ENCODE measurements at places on chromosomes 3 and 15.

DNA sequence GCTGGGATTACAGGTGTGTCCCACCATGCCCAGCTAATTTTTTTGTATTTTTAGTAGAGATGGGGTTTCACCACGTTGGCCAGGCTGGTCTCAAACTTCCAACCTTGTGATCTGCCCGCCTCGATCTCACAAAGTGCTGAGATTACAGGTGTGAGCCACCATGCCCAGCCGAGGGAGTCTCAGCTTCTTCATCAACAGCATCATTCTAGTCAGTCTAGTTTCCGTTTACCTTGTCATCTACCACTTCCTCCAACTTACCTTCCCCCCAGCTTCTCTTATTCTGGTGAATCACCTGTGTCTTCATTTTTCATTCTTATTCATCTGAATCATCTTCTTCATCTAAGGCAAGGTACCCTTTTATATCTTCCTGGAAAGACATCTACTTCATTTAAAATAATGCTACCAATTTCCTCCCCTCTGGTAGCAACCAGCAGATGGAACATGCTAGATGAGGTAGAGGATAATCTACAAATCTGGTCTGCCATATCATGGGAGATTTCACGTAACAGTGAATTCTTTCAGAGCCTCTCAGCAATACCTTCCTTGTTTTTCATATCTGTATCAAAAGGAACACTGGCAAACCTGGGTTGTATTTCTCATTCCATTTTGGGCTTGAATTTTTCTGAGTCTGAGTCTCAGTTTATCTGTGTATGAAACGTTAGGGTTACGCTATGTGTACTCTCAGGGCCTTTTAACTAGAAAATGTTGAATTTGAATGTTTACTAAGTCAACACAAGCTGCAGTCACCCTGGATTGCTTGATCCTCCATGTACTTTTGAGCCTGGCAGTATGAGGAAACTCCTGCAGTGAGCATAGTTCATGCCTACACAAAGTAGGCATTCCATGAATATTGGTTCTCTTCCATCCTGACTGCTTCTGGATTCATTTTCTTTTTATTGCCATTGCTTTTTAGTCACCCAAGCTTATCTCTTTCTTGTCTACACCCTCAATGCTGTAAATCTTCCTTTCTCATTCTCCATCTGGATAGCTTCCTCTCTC is 16.8 kb downstream of the LPP start:
- no peak for DNase-seq

GRCh38 chr3:71461114-71461513 is 122.4 kb downstream of the FOXP1 start:
- no peak for DNase-seq

DNA sequence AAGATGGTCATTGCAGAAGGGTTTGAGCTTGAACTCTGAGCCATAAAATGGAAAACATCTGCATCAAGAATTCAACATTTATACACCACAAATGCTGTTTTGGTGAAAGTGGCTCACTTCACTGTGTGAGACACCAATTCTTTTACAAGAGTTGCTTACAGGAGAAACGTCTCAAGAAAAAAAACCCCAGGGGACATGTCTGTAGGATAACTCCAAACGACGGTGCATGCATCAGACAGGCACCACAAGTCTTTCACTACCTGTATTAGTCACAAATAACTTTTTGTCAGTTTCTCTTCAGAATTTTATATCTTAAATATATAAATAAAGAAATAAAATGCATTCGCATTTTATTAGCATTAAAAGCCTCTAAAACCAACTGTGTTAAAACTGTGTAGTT is 164.3 kb downstream of the EFHB start:
- peak; percentile 39 for DNase-seq

GRCh38 chr3:135618123-135618522 is 347.4 kb upstream of the PPP2R3A start:
- DNase-seq = no peak

Data from GM12865 (cell line).